ENCODE measurements at places on chromosomes 6 and 20.

GRCh38 chr20:44041001-44041400 lies 126.3 kb downstream of the TOX2 start:
- no peak for DNase-seq

GRCh38 chr20:46145713-46146112 lies 27.6 kb downstream of the CD40 start:
- no peak for DNase-seq

- DNase-seq = no peak
Observed at GRCh38 chr6:4101298-4101697, 22.4 kb upstream of the FAM217A start.

- no peak for DNase-seq
Observed at GRCh38 chr20:57888591-57888990, 178.8 kb upstream of the PMEPA1 start.

- no peak for DNase-seq
Observed at GRCh38 chr6:168182366-168182765, 103.4 kb upstream of the FRMD1 start.

- DNase-seq = peak; percentile 50
Observed at GRCh38 chr20:4814696-4815252, 93.1 kb downstream of the PRND start.

DNA sequence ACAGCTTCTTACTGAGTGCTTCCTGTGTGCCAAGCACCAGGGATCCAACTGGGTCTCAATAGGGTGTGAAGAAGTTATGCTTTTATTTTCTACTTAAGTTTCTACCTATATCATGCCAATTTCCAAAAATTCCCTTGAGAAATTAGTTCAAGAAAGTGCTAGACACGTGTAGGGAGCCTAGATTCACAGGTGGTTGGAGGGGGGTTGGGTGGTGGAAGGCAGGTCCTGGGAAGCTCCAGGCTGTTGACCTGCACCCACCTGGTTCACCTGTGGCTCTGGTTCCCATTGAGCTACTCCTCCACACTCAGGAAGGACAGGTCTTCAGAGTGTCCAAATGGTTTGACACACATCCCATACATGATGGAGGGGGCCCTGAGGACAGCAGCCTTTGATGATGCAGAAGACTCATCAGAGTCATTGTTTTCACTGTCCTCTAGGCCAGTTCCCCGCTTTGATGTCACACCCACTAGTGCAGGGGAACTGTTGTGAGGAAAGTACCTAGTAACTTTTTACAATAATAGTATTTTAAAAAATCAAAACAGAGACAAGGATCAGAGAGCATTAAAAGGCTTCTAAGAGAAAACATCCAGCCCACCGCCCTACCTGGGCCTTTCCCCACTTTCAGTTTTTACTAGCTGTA lies 39.8 kb upstream of the MYL9 start:
- DNase-seq = no peak

DNA sequence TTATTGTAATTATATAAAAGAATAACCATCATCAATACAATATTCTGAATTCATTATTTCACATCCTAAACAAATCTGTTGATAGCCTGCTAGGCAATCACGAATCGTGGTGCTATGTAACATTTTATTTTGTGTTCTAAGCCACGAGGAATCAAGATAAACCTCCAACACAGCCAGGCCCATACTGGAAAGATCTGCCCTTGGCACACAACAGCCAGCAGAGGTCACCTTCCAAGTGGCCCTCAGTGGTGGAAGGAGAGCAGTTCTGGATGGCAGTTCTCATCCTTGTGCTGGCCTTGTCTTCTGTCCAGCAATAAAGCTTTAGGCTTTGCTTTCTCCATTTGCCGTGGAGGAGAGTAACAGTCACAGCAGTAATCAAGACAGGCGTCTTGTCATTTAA lies 13.2 kb downstream of the ZNF831 start:
- DNase-seq = no peak

DNA sequence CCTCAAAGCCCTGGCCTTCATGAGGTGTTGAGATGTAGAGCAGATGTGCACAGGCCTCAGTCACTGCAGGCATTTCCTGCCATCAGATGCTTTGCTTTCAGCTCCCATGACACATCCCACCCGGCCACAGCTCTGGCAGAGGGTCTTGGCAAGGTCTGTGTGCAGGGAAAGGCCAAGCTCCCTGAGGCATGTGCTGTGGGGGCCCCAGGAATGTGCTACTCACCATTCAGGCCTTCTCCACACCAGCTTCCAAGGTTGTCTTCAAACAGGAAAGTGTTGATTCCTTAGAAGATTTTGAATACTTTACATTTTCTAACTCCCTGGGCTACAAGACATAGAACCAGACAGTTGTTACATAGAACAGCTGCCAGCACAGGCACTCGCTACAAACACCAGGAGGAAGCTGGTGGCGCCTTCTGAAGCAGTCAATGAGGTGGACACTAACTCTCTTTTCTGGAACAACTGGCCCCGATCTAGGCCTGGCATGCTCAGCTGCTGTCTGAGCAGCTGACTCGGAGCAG lies 27.8 kb downstream of the CASS4 start:
- DNase-seq = no peak
